T-helper 17 cell (primary cell): ENCODE measurements at places on chromosomes 5 and 9. TPM values are rescaled to one million over a fixed set of nuclear protein-coding genes. Genes with fewer than 3 reads are reported as not detected.

GRCh38 chr9:73216100-73216499, 64.4 kb downstream of the ANXA1 start:
- no peak for DNase-seq
- peaks cover 13% of the 10 kb centered on the region for H3K4me1 ChIP-seq
- H3K27me3 ChIP-seq: peaks cover 62% of the 10 kb centered on the region
- H3K4me3 ChIP-seq: no peak overlapping the region
- peaks cover 5% of the 10 kb centered on the region for H3K36me3 ChIP-seq

- H3K4me1 ChIP-seq: no peaks in the 10 kb centered on the region
- no peaks in the 10 kb centered on the region for H3K36me3 ChIP-seq
- no peak for DNase-seq
- no peak overlapping the region for H3K4me3 ChIP-seq
- H3K27me3 ChIP-seq: peaks cover 7% of the 10 kb centered on the region
Measured at GRCh38 chr5:37859805-37860204, 20.0 kb upstream of the GDNF start.

GRCh38 chr5:122107016-122107415, 22.3 kb upstream of the ZNF474 start:
- DNase-seq: no peak
- H3K36me3 ChIP-seq: no peaks in the 10 kb centered on the region
- H3K4me1 ChIP-seq: no peaks in the 10 kb centered on the region
- no peak overlapping the region for H3K27ac ChIP-seq

GRCh38 chr5:120017513-120017912, 388.2 kb downstream of the FAM170A start:
- no peaks in the 10 kb centered on the region for H3K36me3 ChIP-seq
- no peaks in the 10 kb centered on the region for H3K4me1 ChIP-seq
- no peak overlapping the region for H3K4me3 ChIP-seq
- H3K27me3 ChIP-seq: no peaks in the 10 kb centered on the region
- DNase-seq: no peak

DNA sequence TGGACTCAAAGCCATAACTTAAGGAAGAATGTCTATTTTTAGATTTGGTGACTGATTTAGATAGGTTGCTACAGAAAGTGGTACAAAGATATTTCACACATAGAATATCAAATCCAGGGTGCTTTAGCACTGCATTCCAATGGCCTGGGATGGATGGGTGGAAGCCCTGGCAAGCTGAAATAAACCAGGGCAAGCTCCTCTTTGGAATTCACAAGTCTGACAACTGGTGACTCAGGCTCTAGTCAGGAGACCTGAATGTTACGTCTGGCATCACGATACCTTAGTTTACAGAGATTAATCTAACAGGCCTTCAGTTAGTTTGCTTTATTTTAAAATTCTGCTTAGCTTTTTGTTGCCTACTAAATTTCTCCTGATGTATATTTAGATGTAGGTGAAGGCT, 144.0 kb downstream of the TMC1 start:
- H3K4me1 ChIP-seq: no peaks in the 10 kb centered on the region
- peaks cover 56% of the 10 kb centered on the region for H3K27me3 ChIP-seq
- H3K27ac ChIP-seq: no peak overlapping the region
- H3K4me3 ChIP-seq: no peak overlapping the region

The ANKRD34B gene
- not detected for total RNA-seq

The NREP gene
- 1.3 TPM for total RNA-seq
